ENCODE measurements at places on chromosomes 12 and 14. TPM values are rescaled to one million over a fixed set of nuclear protein-coding genes. Genes with fewer than 3 reads are reported as not detected.
A peak's percentile ranks its signal among the peaks of the same experiment; 100 is the strongest.

DNA sequence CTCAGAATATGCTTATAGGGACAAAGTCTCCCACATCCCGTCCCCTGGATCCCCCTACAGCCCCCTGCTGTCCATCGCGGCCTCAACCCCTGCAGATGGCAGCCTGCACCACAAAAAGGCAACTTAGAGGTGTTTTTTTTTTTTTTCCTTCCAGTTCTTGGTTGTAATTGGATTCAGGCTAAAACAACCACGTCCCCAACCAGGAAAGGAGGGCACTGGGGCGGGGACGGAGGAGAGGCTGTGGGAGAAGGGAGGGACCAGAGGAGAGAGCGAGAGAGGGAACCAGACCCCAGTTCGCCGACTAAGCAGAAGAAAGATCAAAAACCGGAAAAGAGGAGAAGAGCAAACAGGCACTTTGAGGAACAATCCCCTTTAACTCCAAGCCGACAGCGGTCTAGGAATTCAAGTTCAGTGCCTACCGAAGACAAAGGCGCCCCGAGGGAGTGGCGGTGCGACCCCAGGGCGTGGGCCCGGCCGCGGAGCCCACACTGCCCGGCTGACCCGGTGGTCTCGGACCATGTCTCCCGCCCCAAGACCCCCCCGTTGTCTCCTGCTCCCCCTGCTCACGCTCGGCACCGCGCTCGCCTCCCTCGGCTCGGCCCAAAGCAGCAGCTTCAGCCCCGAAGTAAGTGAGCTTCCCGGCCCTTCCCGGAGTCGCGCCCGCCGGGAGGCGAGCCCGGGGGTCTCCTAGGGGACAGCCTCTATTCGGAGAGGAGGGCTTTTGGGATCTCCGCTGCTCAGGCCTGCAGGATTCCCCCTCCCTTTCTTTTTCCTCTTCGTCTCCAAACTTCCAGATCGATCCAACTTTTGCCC is at the start of gene MMP14:
Gene MMP14 (plus strand): TSS at position 285 of the 813 bp plus-strand sequence. CDS start 233 bp downstream, at position 518.
- DNase-seq: peak; percentile 88

DNA sequence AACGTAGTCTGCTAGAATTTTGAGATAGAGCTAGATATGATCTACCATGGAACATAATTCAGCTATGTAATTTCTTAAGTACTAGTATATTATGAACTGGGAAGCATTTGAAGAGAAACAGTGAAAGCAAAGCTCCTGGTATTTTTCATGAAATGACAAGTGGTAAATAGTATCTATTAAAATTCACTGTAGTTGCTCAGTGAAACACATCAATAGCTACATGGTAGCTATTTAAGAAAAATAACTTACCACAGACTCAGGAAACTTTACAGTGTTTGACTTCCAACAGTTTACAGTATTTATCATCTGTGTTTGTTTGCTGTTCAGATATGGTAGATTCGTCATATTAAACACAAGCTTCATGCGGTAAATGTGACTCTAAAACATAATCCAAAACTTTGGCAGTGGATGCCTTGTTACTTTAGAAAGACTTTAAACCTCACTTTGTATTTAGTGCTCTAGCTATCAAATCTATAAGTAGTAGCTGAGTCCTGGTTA is 25.2 kb downstream of the WNK1 start:
- DNase-seq: no peak

DNA sequence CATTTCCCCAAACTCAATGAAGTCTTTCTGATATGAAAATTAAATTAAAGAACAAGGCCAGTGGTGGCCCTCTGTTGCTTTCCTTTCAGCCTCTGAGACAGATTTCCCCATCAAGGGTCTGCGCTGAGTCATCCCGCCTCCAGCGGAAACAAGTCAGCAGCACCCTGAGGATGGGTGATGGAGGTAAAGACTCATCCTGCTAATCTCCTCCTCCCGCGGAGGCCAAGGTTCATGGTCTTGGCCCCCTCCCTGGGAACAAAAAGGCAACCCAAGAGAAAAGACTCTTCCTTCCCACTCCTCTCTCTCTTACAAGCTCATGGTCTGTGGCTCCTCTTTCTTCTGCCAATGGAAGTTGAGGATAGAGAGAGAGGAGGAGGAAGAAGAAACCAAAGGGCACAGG is 9.0 kb upstream of the NUMB start:
- no peak for DNase-seq

GRCh38 chr12:70366581-70367257 is 629 bp downstream of the KCNMB4 start:
- no peak for DNase-seq

DNA sequence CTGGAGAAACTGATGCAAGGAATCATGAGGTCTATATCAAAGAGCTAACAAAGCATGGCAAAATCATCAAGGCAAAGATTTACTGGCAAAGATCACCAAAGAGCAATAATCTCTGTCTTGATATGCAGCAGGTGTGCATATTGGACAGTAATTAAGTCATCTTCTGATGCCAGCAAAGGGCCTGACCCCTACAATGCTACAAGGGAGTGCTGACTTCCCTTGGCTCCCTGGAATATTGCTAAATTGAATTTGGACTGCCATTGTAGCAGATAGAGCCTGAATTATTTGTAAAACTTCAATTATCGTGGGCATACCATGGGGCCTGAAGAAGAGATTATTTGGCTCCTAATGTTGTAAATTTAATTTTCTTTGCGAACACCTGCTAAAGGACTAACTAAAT is 307.9 kb upstream of the SYT1 start:
- no peak for DNase-seq

The MGST1 gene
- 61.2 TPM for total RNA-seq

The EFS gene
- total RNA-seq: 31.8 TPM

The ANG gene
- 41.9 TPM for total RNA-seq

Measured in tibial nerve (tissue), 4 donors.